ENCODE measurements at places on chromosomes 1 and 21. TPM values are rescaled to one million over a fixed set of nuclear protein-coding genes. Genes with fewer than 3 reads are reported as not detected.
A peak's percentile ranks its signal among the peaks of the same experiment; 100 is the strongest.

DNA sequence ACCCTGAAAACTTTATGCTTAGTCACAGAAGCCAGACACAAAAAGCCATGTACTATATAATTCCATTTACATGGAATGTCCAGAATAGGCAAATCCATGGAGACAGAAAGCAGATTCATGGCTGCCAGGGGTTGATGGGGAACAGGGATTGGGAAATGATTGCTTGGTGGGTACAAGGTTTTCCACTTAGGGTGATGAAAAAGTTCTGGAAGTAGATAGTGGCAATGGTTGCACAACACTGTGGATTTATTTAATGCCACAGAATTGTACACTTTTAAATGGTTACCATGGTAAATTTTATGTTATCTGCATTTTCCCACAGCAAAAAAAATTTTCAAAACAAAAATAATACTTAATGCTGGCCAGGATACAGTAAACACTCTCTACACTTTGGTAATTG is 40.6 kb downstream of the ENAH start:
- no peak overlapping the region for H3K4me3 ChIP-seq
- no peaks in the 10 kb centered on the region for H3K27me3 ChIP-seq
- H3K4me1 ChIP-seq, result no peaks in the 10 kb centered on the region
- peak overlapping the region; percentile 41 for H3K27ac ChIP-seq
- no peaks in the 10 kb centered on the region for H3K36me3 ChIP-seq

- no peak for DNase-seq
- no peaks in the 10 kb centered on the region for H3K27me3 ChIP-seq
- H3K4me3 ChIP-seq, result no peak overlapping the region
- peaks cover 29% of the 10 kb centered on the region for H3K36me3 ChIP-seq
- H3K4me1 ChIP-seq, result peaks cover 36% of the 10 kb centered on the region
Observed at GRCh38 chr1:208223136-208223535, 21.0 kb downstream of the PLXNA2 start.

DNA sequence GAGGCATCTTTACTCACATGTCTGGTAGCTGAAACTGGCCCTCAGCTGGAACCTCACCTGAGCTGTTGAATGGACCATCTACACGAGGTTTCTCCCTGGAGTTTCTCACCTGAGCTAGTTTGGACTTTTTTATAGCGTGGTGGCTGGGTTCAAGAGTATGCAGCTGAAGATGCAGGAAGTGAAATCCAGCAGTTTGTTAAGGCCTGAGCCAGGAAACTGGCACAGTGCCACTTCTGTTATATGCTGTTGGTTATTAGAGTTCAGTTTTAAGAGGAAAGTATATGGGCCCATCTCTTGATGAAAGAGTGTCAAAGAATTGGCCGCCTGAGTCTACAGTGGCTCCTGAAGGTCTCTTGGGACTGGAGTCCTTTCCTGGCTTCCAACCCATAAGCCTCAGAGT is 35.6 kb downstream of the STUM start:
- H3K36me3 ChIP-seq, result no peaks in the 10 kb centered on the region
- H3K27ac ChIP-seq, result no peak overlapping the region
- H3K27me3 ChIP-seq, result no peaks in the 10 kb centered on the region
- H3K4me3 ChIP-seq, result no peak overlapping the region
- peaks cover 11% of the 10 kb centered on the region for H3K4me1 ChIP-seq
- DNase-seq, result no peak

OR2M3 gene
- total RNA-seq, result not detected

- H3K36me3 ChIP-seq, result no peaks in the 10 kb centered on the region
- H3K4me3 ChIP-seq, result no peak overlapping the region
- no peak overlapping the region for H3K27ac ChIP-seq
- no peaks in the 10 kb centered on the region for H3K27me3 ChIP-seq
- peaks cover 10% of the 10 kb centered on the region for H3K4me1 ChIP-seq
- DNase-seq, result no peak
Observed at GRCh38 chr1:59747420-59748024, 67.2 kb upstream of the HOOK1 start.

Data from esophagus squamous epithelium (tissue), 5 donors.